Memory B cell (primary cell): ENCODE measurements at places on chromosomes 16 and 17.

- no peak for DNase-seq
Measured at GRCh38 chr17:74632617-74633016, 9.1 kb upstream of the CD300E start.

- no peak for DNase-seq
Measured at GRCh38 chr16:10994571-10994970, 50.2 kb downstream of the CLEC16A start.

DNA sequence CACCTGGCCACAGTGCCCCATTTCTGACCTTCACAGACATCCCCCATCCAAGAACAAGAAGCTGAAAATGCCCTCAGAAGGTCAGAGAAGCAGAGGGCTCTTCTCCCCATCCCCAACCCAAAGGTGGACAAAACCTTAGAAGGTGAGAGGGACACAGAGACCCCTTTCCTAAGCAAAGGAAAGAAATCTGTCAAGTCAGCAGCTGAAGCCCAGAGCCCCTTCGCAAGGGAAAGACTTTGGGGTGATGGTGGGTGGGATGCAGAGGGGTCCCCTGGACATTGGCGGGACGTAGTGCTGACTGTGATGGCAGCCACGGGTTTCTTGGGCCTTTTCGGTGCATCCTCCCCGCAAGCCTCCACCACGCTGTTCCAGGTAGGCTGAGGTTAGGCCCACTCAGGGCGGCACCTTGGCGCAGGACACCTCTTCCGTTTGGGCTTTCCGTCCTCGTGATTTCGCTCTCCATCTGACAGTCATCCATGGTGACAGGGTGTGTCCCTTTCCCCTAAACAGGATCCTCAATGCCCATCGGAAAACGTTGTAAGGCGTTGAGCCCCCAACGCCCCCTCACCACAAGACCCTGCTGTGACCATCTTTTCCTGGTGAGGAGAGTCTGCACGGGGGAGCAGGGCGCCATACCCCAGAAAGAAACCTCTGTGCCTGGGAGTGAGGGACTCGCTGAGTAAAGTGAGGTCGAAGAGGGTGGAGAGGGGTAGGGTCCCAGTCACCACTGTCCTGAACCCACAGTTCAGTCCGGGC, 10.7 kb upstream of the GSDMA start:
- no peak for DNase-seq

GRCh38 chr16:9102943-9103342, 11.5 kb downstream of the HAPSTR1 start:
- DNase-seq = no peak

GRCh38 chr17:10062691-10063385, 135.6 kb downstream of the GAS7 start:
- DNase-seq = no peak

- DNase-seq = no peak
Measured at GRCh38 chr17:17433000-17433703, 43.6 kb upstream of the MED9 start.

GRCh38 chr17:45731459-45731858, 52.7 kb upstream of the CRHR1 start:
- no peak for DNase-seq

DNA sequence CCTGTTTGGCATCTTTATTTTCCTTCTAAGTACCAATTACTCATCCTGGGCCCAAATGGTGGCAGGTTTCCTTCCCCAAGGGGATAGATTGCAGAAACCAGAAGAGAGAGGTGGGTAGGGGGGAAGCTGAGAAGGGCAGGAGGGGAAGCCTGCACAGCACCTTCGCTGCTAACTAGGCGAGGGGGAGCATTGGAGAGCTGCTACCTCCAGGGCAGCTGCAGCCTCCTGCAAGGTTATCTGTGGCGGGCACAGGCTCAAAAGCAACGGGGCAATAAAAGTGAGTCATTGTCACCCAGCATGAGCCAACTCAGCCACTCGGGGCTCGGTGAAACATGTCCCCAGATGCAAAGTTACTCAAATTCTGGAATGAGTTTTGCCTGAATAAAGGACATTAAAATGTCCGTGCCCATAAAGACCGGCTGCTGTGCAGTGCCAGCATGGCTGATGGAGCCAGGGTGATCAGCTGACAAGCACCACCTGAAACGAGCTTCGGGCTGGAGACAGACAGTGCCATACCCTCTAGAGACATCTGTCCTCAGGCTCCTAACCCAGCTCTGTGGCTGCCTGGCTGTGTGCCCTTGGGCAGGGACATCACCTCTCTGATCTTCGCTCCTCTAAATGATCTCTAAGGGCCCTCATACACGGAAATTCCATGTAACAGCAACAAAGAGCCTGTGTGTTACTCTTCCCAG, 68.1 kb upstream of the GRIN2A start:
- no peak for DNase-seq

GRCh38 chr17:34797720-34798119, 163.5 kb downstream of the CCT6B start:
- no peak for DNase-seq

DNA sequence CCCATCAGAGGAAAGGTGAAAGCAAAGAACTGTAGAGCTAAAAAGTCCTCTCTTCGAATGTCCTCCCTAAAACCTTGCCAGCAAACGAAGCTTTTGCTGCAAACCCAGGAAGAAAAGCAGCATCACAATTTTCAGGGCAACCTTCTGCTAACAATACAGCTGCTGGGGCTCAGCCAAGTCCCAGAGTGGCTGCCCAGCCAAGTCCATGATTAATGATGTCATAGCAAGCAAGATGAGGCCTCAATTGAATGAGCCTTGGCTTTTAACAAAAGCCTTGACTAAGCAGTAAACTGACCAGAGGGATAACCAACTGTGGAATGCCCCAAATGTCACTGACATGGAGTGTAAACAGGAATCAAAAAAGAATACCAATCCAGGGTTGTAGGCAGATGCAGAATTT, 342.7 kb downstream of the PMP22 start:
- no peak for DNase-seq

- DNase-seq = peak; percentile 94
Measured at GRCh38 chr17:40355123-40355803, 9.3 kb downstream of the GJD3 start.

DNA sequence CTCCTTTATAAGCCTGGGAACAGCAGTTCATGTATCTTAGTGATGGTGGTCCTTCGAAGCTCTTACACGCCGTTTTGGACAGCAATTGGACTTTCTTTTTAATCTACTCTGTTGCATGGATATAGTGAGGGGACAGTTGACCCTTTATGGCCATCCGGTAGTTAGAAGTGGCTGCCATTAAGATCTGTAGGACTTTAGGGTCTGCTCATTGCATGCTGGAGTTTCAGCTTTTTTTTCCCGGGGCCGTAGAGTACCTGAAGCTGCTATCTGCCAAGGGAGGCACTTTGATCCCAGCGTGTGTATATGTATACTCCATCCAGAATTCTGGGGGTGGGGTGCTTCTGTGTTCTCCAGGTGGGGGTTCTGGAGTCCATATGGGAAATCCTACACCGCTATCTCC, 1.2 kb downstream of the CYB5D1 start:
- DNase-seq = no peak

- no peak for DNase-seq
Measured at GRCh38 chr17:10161386-10161785, 37.0 kb downstream of the GAS7 start.

GRCh38 chr17:7932483-7932891, 481 bp downstream of the CNTROB start:
- peak; percentile 32 for DNase-seq

GRCh38 chr16:72560617-72561016, 388.7 kb upstream of the PMFBP1 start:
- DNase-seq = no peak

DNA sequence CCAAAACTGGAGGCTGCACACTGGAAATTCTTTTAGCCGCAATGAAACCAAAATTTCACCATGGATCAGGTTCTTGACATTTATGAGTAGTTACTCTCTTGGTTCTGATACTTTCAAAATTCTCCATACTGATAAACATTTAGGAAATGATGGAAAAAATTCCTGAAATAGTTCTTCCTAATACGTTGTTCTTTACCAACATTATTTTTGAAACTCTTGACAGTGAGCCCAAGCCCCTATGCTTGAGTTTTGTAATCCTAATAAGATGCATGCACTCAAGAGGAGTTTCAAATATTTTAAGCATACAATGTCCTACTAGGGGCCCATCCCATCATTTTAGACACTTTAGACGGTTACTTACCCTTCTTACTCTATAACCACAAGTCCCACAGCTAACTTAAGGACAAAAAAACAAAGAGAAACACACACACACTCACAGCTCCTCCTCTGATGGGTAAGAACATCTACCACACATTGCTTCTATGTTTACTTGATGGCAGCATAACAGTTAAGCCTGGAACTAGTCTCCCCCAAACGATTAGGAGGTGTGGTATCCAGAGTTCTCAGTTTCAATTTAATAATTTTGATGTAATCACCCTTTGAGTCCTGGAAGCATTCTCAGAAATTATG, 3.7 kb downstream of the VEZF1 start:
- DNase-seq = no peak

DNA sequence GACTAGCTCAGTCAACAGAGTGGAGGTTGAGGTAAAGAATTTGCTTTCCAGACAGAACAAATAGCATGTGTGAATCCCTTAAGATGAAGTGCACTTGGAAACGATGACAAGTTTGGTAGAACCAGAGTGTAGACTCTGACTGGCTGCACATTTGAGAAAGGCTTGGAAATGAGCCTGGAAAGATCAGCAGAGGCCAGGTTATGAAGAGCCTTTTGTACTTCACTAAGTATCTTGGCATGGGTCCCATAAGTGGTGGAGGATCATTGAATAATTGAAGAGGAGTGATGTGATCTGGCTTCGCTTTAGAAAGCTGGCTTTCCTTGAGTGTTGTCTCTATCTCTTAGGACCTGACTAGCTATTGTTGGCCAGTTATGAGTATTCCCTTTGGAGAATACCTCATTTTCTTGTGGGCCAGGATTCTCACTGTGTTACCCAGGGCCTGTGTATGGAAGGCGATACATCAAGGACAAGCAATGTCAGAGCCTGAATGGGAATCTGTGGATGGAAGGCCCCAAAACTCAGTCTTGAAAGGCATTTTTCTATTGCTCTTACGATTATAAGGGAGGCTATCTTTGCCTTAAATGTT, 329.8 kb downstream of the UTP18 start:
- no peak for DNase-seq

GRCh38 chr17:42985225-42985624, 4.9 kb downstream of the RUNDC1 start:
- peak; percentile 53 for DNase-seq

DNA sequence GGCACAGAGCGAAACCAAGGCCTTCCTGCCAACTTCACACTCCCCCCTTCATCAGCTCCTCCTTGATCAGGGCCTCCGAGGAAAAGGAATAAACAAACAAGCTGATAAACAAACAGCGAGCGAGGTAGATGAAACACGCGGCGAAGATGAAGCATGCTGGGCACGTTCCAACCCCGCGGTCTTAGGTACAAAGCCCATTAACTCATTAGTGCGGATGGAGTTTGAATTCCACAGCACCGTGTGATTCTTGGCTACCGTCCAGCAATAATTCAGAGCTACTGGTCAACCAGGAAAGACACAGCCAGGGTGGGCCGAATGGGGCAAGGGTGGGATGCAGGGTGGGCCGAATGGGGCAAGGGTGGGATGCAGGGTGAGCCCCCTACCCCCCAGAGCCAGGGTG, 67.3 kb downstream of the RBFOX3 start:
- DNase-seq = no peak

GRCh38 chr17:58370309-58370708, 18.3 kb upstream of the SUPT4H1 start:
- no peak for DNase-seq

- DNase-seq = no peak
Measured at GRCh38 chr16:74732707-74733350, 32.2 kb upstream of the MLKL start.

DNA sequence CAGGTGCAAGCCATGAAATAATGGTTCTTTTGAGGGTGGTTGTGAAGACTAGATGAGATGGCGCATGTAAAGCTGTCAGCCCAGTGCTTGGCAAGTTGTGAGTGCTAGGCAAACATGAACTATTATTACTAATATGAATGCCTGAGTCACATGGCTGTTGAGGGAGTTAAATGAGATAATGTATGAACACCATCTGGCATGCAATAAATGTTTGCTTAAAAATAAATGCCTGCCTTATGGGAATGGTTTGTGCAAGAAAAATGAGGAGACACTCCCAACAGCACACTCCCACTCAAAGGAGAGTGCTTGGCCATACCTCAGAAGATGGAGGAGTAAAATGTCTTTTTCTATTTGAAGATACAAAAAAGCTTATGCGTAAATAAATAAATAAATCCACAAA, 3.6 kb downstream of the MAPK3 start:
- DNase-seq = no peak

DNA sequence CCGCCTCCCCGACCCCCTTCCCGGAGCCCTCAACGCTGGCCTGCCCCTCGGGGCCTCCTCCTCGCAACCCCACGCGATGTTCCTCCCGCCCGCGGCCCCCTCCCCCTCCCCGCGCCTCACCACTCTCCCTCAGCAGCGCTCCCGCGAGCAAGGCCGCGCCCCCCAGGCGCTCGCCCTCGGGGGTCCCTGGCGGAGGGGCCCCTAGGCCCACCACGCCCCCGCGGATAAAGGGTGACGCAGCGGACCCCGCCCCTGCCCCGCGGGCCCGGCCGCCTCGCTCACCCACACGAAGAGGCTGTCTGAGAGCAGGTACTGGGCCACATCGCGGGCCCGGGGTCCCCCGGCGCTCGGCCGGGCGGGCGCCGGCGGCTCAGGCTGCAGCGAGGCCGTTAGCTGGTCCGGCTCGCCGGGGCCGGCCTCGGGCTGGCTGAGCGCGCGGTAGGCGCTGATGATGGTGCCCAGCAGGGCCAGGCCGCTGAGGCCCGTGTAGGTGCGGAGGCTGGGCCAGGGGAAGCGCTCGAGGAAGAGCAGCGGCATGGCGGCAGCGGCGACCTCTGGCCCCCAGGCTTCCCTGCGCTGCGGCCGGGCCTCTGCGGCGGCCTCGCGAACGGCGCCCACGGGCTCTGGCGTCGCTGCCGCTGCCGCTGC, 430 bp downstream of the AMFR start:
- DNase-seq = peak; percentile 21

- DNase-seq = no peak
Measured at GRCh38 chr17:62689441-62690167, 62.1 kb downstream of the MRC2 start.

DNA sequence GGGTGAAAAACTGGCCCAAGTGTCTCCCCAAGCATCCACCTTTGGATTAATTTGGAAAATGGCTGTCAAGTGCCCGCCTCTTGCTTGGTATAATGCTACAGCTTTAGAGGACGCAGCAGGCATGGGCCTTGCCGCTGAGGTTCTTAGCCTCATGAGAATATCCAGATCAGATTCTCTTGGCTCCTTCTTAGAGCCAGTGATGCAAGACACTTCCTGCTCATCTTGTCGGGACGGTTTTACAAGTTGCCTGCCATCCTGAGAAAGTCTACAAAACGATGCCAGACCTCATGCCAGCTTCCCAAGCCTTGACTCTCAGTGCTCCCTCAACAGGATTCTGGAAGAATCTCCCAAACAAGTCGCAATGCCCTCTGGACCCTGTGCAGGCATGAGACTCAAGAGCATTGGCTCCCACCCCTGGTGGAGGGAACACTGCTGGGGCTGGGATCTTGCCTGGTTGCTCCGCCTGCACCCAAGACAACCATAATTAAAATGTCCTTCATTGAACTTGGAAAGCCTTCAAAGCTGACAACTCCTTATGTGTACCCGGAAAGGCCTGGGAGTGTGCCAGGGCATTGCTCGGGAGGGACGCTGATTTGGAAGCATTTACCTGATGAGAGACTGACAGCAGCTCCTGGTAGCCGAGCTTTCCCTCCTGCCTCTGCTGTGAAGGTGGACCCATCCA, 25.8 kb upstream of the STH start:
- no peak for DNase-seq
